NCI-H526 (cell line): ENCODE measurements at places on chromosomes 11 and 22.
A peak's percentile ranks its signal among the peaks of the same experiment; 100 is the strongest.

DNA sequence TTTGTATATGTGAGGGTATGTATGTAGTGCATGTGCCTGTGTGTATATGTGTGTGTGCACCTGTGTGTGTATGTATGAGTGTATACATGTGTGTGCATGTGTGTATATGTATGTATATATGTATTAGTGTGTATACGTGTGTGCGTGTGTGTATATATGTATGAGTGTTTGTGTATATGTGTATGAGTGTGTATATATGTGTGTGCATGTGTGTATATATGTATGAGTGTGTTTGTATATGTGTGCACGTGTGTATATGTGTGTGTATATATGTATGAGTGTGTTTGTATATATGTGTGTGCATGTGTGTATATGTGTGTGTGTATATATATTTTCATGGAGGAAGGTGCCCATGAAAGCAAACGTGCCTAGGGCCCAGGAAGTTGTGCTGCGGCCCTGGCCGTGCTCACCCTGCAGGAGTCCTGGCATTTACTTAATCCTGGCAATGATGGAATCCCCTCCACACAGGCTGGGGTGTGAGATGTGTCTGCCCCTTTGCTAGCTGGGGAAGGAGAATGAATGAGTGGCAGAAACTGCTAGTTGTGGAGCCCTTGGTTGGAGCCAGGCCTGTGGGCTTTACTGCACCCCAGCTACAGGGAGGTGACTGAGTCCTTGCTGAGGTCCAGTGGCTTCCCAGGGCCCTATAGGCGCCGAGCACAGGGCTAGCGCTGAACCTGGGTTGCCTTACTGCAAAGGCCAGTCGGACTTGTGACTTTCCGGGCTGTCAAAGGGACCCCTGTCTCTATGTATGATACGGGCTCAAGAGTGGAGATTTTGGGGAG lies 97.2 kb downstream of the MYO18B start:
- no peak for DNase-seq

GRCh38 chr22:42942351-42942750 lies 72.6 kb downstream of the PACSIN2 start:
- no peak for DNase-seq

DNA sequence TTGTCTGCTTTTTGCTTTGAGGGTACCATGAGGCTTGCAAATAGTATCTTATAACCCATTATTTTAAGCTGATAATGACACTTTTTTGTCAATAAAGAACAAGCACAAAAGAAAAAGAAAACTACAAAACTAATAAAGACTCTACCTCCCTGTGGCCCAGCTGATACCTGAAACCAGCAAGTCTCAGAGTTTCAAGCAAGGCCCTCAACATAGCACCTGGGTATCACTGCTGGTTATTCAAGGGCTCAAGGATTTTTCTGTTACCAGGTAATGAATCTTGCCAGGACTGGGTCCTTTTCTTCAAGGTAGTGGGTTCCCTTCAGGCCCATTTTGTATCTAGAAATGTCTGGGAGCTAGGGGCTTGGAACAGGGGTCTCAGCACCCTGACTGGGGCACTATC lies 281.6 kb upstream of the C11orf87 start:
- no peak for DNase-seq

DNA sequence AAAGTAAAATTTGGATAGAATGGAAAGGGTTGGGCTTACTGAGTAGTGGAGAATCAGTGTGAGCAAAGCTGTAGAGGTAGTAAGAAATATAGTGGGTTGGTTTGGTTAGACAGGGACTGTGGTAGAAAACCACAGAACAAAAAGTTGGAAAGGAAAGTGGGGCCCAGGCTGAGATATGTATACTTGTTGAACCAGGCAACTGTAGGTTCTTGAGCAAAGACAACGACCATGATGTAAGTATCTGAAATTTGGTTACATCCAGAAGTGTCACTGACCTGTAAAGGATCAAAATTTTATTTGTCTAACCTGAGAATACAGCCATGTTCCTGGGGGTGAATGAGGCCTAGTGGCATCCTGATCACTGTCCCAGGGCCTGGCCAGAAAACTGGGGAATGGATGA lies 114.1 kb downstream of the STIM1 start:
- no peak for DNase-seq

DNA sequence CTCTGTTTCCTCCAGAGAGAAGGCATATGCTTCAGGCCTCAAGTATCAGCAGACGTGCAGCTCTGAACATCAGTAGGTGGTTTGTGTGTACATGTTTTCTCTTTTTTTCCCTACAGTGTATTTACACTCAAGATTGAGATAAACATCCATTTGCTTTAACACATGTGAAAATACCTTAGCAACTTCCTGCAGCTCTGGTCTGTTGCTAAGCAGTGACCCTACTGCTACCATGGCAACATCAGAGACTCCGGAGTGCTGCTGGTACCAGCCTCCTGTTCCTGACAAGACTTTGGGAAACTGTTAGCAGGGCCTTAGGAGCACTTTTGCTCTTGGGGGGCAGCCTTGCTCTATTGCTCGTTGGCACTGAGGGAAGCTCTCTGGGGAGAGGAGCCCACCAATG lies 221.2 kb upstream of the PLET1 start:
- DNase-seq, result peak; percentile 26

DNA sequence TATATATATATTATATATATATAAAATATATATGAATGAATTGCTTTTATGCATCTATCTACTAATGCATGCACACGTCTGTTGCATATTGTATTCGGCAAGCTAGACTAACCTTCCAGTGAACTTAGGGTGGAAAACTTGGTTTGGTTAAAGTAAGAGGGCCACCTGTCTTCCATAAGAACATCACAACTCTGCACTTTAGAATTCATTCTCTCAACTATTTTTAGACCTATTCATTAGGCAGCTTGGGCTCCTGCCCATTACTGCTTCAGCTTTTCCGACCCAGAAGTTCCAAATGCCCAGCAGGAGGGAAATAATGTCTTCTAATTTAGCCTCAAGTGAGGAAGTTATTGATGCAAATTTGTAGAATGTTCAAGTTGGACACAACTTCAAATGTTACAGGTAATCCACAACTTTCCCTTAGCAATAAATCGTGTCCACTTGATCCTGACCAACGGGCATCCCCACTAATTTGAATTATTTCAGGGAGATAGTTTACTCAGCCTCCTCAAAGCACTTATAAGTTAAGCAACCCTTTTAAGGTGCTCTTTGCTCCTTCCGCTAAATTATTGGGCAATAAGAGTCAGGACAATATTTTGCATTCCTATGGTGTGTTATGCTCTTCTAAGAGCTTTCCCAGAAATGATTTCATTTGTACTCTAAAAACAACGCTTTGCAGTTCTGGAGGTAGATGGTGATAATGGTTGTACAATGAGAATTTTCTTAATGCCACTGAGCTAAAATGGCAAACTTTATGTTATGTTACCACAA lies 132.3 kb downstream of the OPCML start:
- no peak for DNase-seq

DNA sequence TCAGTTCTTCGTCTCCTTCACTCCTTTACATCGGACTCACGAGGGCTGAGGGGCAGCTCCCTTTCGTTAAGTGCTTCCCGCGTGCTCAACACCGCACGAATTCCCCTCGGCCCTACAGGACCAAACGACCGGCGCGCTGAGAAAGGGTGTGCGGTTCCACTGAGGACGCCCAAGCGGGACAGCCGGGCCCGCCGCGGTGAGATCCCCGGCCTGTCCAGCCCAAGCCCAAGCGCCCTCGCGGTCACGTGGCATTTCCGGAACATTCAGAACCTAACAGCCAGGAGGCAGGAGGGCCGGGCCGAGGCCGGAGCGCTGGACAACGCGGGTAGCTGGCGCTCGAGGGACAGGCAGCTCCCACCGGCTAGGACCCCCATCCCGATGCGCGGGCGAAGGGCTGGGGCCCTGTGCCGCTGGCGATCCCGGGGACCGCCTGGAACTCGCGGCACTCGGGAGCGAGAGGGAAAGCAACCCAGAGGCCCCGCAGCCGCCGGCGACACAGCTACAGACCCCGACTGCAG lies 737 bp upstream of the STIP1 start:
- peak; percentile 89 for DNase-seq

DNA sequence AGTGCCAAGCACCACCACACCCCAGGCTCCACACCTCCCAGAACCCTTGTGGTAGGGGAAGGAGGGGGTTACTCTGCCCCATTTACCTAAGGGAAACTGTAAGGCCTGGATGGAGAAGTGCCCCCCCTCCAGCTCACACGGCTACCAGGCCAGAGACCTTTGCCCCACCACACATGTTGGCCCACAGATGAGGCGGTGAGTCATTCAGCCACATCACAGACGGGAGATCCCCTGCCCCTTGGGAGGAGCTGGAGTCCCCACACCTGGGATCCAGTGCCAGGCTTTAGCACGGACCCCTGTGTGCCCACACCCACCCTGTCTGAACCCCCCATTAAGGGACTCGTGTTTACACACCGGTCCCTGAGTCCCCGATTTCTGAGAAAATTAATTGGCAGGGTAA lies 24.9 kb downstream of the CDKN1C start:
- DNase-seq, result no peak

GRCh38 chr11:119739021-119739703 lies 10.2 kb upstream of the NECTIN1 start:
- DNase-seq, result peak; percentile 88

DNA sequence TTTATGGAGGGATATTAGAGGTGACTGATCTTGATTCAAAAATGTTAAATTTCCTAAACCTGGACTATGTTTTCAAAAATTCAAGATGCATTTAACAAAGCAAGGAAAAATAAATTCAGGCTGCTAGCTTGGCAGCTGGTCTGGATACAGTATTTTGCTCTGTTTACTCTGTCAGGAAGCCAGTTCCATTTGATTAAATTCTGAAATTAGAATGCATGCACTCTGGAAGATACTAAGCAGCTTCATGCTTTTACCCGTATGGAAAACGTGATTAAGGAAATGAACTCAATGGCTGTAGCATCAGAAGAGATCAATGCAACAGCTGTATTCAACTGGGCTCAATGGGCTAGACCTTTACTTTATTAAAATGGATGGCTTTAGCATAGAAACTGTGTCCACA lies 14.2 kb downstream of the C11orf71 start:
- no peak for DNase-seq

- DNase-seq, result no peak
These were observed 7.4 kb upstream of the TH start for GRCh38 chr11:2178906-2179494.

DNA sequence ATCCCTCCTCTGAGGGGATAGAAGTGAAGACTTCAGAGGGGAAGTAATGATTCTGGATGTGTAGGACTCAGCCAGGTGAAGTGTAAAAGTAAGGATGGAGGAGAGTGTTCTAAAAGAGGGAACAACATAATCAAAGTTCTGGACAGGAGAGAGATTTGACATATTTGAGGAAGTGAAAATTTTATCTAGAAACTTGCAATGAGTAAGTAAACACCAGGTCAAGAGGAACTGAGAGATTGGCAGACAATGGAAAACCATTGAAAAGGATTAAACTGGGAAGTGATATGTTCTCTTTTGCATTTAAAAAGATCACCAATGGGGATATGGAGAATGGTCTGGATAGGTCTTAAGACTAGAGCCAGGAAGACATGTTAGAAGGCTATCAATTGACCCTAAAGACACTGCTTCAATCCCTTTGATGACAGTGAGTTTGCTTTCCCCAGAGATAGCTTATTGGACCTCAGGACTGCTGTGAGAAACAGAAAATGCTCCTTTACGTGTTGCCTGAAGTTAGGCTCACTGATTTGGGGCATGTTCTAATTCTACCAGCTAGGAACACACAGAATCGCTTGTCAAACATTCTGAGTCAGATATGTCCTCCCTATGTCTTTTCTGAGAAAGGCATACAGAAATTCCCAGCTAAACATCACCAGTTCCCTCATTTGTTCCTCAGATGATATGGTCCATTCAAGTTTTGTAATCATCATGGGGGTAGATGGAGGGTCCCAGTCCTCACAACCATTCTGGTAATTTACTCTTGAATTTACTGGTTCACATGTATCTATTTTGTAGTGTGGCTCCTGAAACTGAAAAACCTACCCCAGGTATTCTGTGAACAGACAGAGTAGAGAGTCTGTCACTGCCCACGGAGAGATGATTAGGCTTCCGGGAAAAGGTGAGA lies 144.9 kb downstream of the MAML2 start:
- no peak for DNase-seq

- DNase-seq, result no peak
These were observed at the start of gene GATD1 for GRCh38 chr11:777288-778255. TSS of gene GATD1 (minus strand) at chr11:777487. CDS start at chr11:777462, 25 bp downstream.

DNA sequence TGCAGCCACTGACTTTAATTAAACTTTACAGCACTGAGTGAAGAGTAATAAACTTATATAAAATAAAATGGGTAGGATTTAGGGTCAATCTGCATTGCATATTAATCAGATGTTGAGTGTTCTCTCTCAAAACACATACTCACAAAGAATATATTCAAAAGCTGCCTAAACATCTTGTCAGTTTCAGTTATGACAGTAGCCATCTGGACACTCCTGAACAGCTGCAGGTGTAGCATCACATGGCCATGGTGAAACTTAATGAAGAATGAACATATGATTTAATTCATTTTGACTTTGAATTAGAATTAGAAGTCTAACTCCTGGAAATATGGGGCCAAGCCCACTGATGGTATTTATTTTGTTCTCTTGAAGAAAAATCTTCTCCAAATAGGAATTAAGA lies 684.3 kb upstream of the RAG2 start:
- DNase-seq, result no peak
